Lung (tissue), 17 donors: ENCODE measurements at places on chromosomes 4 and X. TPM values are rescaled to one million over a fixed set of nuclear protein-coding genes. Genes with fewer than 3 reads are reported as not detected.

The CCNB3 gene
- total RNA-seq, result 0.49 TPM

The ESX1 gene
- not detected for total RNA-seq

The RELL1 gene
- total RNA-seq, result 47.4 TPM

GRCh38 chr4:47493238-47494123 is 8.4 kb downstream of the ATP10D start:
- no peak overlapping the region for H3K27ac ChIP-seq
- no peak for DNase-seq

DNA sequence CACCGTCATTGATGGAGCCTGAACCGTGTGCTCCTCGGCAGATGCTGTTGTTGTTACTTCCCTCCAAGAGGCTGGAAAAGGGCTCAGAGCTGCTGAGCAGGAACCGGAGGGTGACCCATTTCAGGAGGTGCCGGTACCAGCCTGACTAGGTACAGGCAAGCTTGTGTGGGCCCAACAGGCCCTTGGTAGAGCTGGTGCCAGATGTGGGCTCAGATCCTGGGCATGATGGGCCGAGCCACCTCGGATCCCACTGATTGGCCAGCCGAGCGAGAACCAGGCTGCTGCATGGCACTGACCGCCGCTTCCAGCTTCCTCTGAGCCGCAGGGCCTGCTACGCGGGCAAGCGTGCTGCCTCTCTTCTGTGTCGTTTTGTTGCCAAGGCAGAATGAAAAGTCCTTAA is 33.7 kb downstream of the NOP14 start:
- no peaks in the 10 kb centered on the region for H3K27me3 ChIP-seq
- DNase-seq, result peak; percentile 12
- H3K36me3 ChIP-seq, result peaks cover 13% of the 10 kb centered on the region
- H3K4me3 ChIP-seq, result no peak overlapping the region
- H3K27ac ChIP-seq, result no peak overlapping the region

DNA sequence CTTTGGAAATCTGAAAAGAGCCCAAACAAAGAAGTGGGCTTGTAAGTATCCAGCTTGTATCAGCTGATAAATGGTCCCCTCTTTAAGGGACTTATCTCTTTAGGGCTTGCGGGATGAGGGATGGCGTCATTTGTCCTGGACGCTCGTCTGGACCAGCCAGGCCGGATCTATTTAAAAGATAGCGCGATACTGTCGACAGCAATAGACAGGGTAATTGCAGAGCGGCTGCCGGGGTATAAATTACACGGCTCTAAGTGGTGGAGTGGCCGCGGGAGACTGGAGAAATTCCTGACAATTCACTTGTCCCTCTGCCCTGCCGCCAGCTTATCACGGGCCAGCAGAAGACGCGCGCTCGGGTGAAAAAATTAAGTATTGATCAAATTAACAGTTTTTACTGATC is 90.7 kb downstream of the FAM53A start:
- no peak overlapping the region for H3K4me3 ChIP-seq
- H3K27me3 ChIP-seq, result peaks cover 9% of the 10 kb centered on the region
- DNase-seq, result no peak
- H3K27ac ChIP-seq, result no peak overlapping the region
- H3K4me1 ChIP-seq, result no peaks in the 10 kb centered on the region

- H3K27ac ChIP-seq, result no peak overlapping the region
- H3K4me1 ChIP-seq, result peaks cover 4% of the 10 kb centered on the region
- H3K4me3 ChIP-seq, result no peak overlapping the region
- no peak for DNase-seq
- H3K27me3 ChIP-seq, result peaks cover 22% of the 10 kb centered on the region
These were observed 115.7 kb upstream of the MAP3K15 start for GRCh38 chrX:19630776-19631707.

DNA sequence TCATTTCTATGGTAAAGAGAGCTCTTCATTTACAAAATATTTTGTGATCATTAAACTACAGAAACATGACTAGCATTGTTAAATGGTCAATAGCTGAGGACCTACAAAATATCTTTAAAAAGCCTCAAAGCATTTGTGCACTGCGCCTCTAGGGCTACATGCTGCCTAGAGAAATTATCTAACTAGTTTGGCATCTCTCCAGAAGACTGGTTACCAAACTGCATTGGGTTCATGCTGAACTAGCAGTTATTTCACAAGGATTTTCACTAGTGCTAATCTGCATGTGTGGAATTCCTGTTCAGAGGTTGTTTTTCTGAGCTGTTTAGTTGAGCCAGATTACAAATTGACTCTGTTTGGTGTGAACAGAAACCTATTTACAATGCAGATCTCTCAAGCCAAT is 58.5 kb upstream of the PITX2 start:
- no peaks in the 10 kb centered on the region for H3K27me3 ChIP-seq
- no peaks in the 10 kb centered on the region for H3K4me1 ChIP-seq
- H3K4me3 ChIP-seq, result no peak overlapping the region
- H3K36me3 ChIP-seq, result no peaks in the 10 kb centered on the region
- DNase-seq, result peak; percentile 23
- no peak overlapping the region for H3K27ac ChIP-seq

The OPRPN gene
- total RNA-seq, result not detected

DNA sequence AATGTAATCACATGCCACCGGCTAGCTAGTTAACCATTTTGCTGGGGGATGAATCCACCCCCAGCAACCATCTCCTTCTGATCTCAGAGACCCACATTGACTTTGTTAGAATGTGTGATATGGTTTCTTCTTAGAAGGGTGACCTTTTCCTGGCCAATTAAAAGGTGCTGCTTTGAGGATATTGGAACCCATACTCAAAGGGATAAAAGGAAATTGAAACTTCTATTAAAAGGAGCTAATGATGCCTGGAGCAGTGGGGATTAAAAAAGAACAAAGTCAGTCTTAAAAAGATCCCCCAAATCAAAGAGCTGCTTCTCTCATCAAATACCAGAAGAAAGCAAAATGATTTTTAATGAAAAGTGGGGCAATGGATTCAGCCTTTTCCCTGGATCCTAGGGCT is 214.1 kb downstream of the SHROOM3 start:
- H3K4me1 ChIP-seq, result no peaks in the 10 kb centered on the region
- H3K27ac ChIP-seq, result no peak overlapping the region
- no peak for DNase-seq
- H3K36me3 ChIP-seq, result no peaks in the 10 kb centered on the region
- no peaks in the 10 kb centered on the region for H3K27me3 ChIP-seq
- H3K4me3 ChIP-seq, result no peak overlapping the region

DNA sequence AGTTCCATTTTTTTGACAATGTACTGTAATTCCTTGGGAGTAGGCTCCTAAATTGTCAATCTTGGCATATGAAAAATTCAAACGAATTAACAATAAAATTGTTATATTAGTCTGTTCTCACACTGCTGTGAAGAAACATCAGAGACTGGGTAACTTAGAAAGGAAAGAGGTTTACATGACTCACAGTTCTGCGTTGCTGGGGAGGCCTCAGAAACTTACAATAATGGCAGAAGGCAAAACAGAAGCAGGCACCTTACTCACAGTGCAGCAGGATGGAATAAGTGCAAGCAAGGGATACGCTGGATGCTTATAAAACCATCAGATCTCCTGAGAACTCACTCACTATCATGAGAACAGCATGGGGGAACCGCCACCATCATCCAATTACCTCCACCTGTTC is 246.4 kb upstream of the TRAM1L1 start:
- H3K4me1 ChIP-seq, result no peaks in the 10 kb centered on the region
- H3K36me3 ChIP-seq, result no peaks in the 10 kb centered on the region
- no peak overlapping the region for H3K27ac ChIP-seq

DNA sequence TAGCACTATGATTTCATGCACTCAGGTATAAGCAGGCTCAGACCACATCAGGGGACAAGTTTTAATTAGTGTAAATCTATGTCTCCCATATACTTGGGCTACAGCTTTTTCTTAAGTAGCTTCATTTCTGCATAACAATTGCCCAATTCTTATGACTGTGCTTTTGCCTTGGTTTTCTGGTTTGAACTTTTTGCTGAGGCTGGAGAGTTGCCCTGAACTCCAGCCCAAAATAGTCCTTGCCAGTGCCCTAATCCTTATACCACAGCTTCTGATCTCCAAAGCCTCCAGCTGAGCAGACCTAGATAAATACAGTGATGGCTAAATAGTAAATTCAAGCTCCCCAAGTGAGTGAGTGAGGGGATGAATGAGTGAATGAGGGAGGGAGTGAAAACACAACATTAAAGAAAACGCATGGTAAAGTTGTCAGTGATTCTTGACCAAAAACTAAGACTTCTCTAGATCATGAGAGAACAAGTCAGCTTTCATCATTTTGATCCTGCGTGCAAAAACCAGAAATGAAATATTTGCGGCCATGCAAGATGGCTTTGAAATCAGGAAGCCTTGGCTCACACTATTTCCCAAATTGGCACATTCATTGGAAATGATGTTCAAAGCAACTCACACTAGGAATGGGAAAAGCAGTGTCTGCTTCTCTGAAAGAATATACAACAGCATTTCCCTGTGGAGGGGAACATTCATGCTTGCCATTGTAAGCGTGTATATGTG is 437.1 kb upstream of the CTSO start:
- no peaks in the 10 kb centered on the region for H3K27me3 ChIP-seq
- DNase-seq, result no peak
- no peak overlapping the region for H3K4me3 ChIP-seq
- H3K27ac ChIP-seq, result no peak overlapping the region
- no peaks in the 10 kb centered on the region for H3K36me3 ChIP-seq

- no peak for DNase-seq
- no peaks in the 10 kb centered on the region for H3K36me3 ChIP-seq
- no peak within 1 kb of the TSS for H3K4me3 ChIP-seq
- no peak within 1 kb of the TSS for H3K27ac ChIP-seq
- H3K27me3 ChIP-seq, result no peaks in the 10 kb centered on the region
- H3K4me1 ChIP-seq, result no peaks in the 10 kb centered on the region
These were observed at the start of gene UGT2B7 for GRCh38 chr4:69096111-69096656. Gene UGT2B7 (plus strand): TSS chr4:69096474. CDS start chr4:69096521, 47 bp downstream.

DNA sequence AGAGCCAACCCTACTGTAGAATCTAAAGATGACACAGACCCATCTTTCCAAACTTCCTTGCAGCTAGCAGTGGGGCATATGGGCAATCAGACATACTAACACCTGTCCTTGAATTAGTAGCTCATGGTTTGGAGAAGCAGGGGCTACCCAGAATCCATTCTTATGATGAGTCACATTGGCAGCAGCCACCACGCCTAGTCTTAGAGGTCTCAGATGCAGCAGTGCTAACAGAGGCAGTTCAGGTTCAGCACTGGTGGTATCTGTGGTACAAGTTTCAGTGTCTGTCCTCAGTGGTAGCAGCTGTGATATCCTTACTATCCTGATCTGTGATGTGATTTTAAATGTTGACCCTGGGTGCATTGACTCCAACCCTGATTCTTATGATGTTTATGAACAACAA is 68.1 kb downstream of the FRMPD4 start:
- no peak overlapping the region for H3K4me3 ChIP-seq
- H3K4me1 ChIP-seq, result no peaks in the 10 kb centered on the region
- H3K27ac ChIP-seq, result no peak overlapping the region
- H3K27me3 ChIP-seq, result peaks cover 32% of the 10 kb centered on the region
- no peaks in the 10 kb centered on the region for H3K36me3 ChIP-seq

The ATP2B3 gene
- total RNA-seq, result 0.21 TPM

The MAGEA4 gene
- total RNA-seq, result not detected

The CLCN5 gene
- total RNA-seq, result 18.5 TPM

The ZBTB33 gene
- total RNA-seq, result 10.6 TPM

DNA sequence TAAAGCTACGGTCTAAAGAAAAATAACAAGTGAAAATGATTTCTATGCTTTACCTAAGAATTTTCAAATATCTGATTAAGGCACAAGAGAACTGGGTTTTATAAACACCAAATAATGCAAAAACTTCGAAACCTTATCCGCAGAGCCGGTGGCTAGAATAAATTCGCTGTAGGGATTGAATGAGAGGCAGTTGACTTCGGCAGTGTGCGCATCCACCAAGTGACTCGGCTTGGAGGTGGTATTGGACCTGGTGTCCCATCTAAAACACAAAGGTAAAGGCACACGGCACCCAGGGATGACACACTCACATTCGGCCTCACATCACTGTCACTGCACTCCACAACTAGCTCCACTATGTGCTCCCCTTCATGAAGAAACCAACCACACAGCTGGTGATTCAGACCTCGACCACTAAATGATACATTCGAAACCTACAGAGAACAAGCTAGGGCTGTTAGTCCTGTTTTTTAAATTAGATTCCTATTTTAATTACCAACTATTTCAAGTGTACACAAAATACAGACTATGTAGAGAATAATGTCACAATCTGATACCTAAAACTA is 17.5 kb downstream of the RBBP7 start:
- H3K27me3 ChIP-seq, result no peaks in the 10 kb centered on the region
- peaks cover 21% of the 10 kb centered on the region for H3K36me3 ChIP-seq
- no peak overlapping the region for H3K27ac ChIP-seq
- no peak overlapping the region for H3K4me3 ChIP-seq
- H3K4me1 ChIP-seq, result no peaks in the 10 kb centered on the region
- DNase-seq, result no peak

DNA sequence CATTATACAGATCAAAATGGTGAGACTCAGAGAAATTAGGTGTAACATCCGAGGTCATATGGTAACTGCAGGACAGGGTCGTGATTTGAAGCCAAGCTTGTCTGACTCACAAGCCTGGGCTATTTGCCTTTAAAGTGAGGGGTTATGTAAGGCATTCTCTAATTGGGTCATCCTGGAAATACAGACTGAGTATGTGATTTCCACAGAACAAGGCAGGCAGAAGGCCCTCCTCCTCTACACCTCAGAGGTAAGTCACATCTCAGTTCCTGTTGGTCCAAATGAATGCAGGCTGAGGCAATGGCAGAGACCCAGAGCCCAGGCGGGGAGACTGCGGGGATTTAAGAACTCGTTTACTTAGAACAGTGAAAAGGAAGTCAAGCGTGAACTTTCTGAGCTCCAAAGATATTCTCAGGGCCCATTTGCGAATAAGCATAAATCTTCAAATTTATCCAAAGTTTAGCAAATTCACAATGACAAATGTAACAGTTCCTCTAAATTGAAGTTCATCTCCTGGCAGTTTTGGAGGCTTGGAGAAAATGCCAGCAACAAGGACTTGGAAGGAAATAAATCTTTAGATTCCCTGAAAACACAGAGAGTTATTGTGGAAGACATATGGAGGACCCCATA is 153.3 kb downstream of the LDB2 start:
- no peaks in the 10 kb centered on the region for H3K27me3 ChIP-seq
- no peaks in the 10 kb centered on the region for H3K36me3 ChIP-seq

The MAGEB1 gene
- total RNA-seq, result not detected

The NLGN3 gene
- 0.86 TPM for total RNA-seq

The SLC25A53 gene
- total RNA-seq, result 29.4 TPM

- no peak overlapping the region for H3K4me3 ChIP-seq
- no peaks in the 10 kb centered on the region for H3K36me3 ChIP-seq
- H3K4me1 ChIP-seq, result no peaks in the 10 kb centered on the region
- peak; percentile 29 for DNase-seq
These were observed 689 bp upstream of the OGT start for GRCh38 chrX:71532078-71532752.

- H3K36me3 ChIP-seq, result no peaks in the 10 kb centered on the region
- H3K27me3 ChIP-seq, result no peaks in the 10 kb centered on the region
- peak; percentile 55 for DNase-seq
These were observed 45.8 kb upstream of the PITX2 start for GRCh38 chr4:110668463-110669235.

The UGT2B15 gene
- total RNA-seq, result 0.15 TPM

DNA sequence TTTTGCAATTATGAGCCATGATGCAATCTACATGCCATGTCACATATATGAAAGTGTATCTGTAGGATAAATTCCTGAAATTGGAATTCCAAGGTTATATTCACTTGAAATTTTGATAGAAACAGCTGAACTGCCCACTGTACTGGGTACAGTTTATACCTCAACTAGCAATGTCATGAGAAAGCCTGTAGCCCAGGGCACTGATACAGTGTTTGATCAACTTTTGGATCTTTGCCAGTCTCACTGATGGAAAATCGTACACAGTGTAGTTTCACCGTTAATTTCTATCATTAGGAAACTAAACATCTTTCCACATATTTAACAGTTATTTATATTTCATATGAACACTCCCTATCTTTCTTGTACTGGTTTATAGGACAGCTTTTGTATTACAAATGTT is 34.2 kb downstream of the TAPT1 start:
- H3K36me3 ChIP-seq, result peaks cover 17% of the 10 kb centered on the region
- H3K27ac ChIP-seq, result no peak overlapping the region
- peaks cover 6% of the 10 kb centered on the region for H3K4me1 ChIP-seq

The VBP1 gene
- total RNA-seq, result 50.7 TPM
